Right forelimb (tissue), 1 donor: ENCODE measurements at places on chromosomes 11 and 22.

GRCh38 chr11:128803449-128804245 lies 63.4 kb downstream of the KCNJ1 start:
- no peak for DNase-seq

- no peak for DNase-seq
These were observed 1206.6 kb upstream of the RAG2 start for GRCh38 chr11:37804666-37805065.

GRCh38 chr11:112760396-112761059 lies 200.7 kb upstream of the NCAM1 start:
- DNase-seq = no peak

GRCh38 chr11:131025020-131025419 lies 108.7 kb upstream of the SNX19 start:
- DNase-seq = no peak

- no peak for DNase-seq
These were observed 98.5 kb upstream of the RTL6 start for GRCh38 chr22:44596396-44597125.

DNA sequence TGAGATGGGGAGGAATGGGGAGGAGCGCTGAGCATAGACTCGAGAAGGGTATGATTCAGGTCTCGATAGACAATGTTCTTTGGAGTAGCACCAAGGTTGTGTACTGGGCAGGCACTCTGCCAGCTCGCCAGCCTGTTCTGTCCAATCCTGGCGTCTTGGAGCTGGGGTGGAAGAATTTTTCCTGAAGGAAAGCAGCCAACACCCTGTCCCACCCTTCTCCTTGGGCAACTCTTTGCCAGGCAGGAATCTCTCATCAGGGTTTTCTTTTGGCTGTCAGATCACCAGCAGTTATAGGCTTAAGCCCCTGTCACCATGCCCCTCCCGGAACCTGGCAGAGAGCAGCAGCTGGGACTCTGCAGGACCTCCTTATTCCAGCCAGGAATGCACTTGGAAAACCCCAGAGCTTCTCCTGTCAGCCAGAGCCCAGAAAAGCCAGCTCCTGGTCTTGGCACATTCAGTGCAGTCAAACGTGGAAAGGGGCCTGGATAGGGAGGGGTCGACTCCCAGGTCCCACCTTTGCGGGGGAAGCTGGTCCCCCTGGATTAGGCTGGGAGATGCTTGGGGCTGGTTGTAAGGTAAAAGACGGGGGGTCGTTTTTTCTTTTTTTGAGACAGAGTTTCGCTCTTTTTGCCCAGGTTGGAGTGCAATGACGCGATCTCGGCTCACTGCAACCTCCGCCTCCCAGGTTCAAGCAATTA lies 14.4 kb upstream of the SPTBN2 start:
- DNase-seq = no peak

GRCh38 chr11:911031-911889 lies 650 bp upstream of the CHID1 start:
- DNase-seq = no peak

GRCh38 chr11:88151709-88152265 lies 23.5 kb downstream of the RAB38 start:
- DNase-seq = no peak

DNA sequence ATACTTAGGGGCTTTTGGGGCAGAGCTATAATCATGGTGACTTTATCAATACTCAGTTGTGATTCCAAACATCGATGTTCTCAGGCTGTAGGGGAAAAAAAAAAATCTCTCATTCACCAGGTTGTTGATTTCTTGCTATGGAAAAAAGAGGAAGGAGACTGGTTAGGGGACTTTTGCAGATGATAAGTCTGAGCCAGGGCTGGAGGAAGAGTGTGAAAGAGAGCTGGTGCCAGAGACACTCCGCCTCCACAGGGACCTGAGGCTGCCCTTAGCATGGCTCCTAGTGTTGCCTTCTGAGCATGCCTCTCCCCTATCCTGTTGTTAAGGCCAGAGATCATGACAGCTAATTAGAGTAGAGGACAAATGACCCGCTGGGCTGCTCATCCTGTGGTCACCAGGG lies 16.9 kb downstream of the UPB1 start:
- no peak for DNase-seq

GRCh38 chr11:75189911-75190310 lies 39.0 kb downstream of the SLCO2B1 start:
- DNase-seq = no peak

DNA sequence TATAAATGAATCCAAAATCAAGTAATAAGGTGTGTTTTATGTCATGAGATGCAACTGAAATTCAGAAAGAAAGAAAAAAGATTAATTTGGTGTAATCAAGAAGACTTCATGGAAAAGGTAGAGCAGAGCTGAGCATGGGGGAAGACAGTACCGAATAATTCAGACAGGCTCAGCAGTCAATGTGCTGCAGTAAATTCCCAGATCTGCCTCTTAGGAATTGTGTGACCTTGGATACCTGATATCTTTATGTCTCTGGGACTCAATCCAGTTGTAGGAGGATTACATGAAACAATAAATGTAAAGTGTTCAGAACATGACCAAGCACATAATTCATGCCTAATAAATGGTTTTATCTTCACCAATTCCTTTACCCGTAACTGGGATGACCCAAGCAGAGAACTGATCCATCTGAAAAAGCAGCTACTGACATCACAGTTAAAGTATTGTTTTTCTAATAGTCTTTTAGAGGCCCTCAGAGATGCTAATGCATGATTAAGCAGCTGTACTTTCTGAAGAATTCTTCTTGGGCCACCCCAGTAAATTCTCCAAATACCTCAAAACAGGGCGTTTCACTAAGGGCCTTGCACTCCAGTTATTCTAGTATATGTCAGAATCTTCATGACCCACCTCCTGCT lies 7.8 kb downstream of the MS4A12 start:
- DNase-seq = no peak

DNA sequence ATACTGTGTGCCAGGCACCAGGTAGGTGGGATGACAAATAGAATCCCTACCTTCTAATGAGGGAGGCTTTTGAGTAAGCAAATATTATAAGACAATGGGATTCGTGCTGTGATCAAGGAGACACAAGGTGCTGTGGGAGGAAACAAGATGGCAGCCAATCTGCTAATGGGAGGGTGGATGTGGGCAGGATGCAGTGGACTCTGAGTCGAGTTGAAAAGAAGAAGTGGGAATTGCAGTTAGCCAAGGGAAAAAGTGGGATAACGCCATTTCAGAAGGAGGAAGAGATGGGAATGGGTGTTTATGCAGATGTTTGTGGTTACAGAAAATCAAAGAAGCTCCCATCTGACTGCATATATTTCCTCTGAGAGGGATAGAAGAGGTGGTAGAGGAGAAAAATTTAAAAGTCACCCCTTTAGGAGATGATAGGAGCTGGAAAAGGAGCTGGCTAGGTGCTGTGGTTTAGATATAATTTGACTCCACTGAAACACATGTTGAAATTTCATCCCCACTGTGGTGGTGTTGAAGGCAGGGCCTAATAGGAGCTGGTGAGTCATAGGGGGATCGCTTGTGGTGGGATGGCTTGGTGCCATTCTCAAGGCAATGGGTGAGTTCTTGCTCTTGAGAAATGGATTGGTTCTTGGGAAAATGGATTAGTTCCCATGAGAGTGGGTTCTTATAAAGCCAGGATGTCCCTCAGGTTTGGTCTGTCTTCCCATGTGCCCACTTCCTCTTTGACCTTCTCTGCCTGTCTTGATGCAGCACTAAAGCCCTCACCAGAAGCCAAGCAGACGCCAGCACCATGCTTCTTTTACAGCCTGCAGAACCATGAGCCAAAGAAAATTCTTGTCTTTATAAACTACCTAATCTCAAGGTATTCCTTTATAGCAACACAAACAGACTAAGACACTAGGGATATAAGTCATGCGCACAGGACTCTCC lies 30.0 kb upstream of the POU2AF1 start:
- no peak for DNase-seq

- DNase-seq = no peak
These were observed 15.0 kb downstream of the USH1C start for GRCh38 chr11:17528906-17529843.

DNA sequence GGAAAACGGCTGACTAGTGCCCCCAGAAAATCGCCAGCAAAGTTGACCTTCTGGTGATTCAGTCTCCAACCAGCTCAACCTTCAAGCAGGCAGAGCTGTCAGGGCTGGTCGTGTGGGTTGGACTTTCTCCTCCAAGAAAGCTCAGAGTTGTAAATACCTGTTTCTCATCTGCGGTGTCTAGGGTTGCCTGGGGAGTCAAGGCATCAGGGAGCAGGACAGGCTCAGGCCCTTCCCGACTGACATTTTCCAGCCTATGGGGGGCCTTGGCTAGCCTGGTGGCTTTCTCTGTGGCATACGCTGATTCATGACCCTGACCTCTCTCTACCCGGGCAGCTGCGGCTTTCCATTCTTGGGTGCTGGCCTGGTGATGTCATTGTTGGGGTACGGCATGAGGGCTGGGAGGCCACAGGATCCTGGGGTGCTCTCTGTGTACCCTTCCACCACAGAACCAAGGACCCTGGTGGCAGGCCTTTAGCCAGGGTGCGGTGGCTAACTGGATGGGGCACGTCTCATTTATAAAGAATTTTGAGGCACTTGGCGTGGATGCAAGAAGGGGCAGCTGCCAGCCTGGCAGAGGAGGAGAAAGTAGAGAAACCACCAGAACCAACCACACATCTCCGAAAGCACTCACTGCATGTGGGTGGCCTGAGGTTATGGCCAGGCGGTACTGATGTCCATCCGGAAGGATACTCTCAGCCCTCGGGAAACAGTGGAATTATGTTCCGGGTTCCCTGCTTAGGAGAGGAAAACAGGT lies 64.9 kb downstream of the BCR start:
- DNase-seq = no peak

- DNase-seq = no peak
These were observed 23.0 kb upstream of the EXPH5 start for GRCh38 chr11:108616549-108616948.

- no peak for DNase-seq
These were observed 431.8 kb upstream of the FAT3 start for GRCh38 chr11:91792779-91793262.
